ENCODE measurements at places on chromosomes 12 and 14.
A peak's percentile ranks its signal among the peaks of the same experiment; 100 is the strongest.

GRCh38 chr12:56958422-56958821, 1.0 kb upstream of the RDH16 start:
- no peak for DNase-seq

GRCh38 chr12:131218923-131219669, 265.4 kb downstream of the ADGRD1 start:
- no peak for DNase-seq

DNA sequence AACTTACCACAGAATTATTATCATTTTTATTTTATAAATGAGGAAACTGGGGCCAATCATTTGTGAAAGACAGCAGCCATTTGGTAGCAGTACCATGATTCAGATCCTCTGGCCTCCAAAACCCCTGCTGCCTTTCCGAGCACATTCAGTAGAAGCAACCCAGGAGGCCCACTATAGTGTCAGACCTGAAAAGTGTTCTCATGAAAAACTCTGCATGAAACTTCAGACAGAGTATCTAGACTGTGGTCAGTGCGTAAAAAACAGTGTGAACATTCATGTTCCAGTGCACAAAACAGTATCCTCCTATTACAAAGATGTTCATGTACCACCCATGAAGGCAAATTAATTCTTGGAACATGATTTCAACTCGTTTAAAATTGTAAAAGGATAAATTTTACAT, 112.0 kb downstream of the EPS8 start:
- no peak for DNase-seq

DNA sequence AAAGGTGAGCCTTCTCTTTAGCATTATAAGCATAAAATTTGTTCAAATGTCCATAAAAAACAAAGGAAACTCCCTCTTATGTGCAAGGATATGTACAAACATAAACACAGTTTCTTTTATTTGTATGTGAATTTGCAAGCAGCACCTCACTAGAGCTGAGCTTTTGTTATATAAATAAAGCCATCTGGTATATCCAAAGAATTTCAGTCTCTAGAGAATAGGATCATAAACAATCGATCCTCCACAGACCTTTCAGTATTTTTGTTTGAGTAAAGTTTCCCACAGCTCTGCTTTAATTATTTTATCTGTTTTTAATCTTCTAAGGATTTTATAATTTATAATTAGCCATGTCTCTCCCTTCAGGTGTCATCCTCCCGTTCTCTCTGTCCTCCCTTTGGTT, 89.2 kb downstream of the OTOGL start:
- no peak for DNase-seq

- no peak for DNase-seq
Observed at GRCh38 chr12:20696181-20696905, 1.2 kb downstream of the SLCO1C1 start.

GRCh38 chr12:56687223-56688128, 608 bp downstream of the PTGES3 start:
- DNase-seq, result peak; percentile 53

DNA sequence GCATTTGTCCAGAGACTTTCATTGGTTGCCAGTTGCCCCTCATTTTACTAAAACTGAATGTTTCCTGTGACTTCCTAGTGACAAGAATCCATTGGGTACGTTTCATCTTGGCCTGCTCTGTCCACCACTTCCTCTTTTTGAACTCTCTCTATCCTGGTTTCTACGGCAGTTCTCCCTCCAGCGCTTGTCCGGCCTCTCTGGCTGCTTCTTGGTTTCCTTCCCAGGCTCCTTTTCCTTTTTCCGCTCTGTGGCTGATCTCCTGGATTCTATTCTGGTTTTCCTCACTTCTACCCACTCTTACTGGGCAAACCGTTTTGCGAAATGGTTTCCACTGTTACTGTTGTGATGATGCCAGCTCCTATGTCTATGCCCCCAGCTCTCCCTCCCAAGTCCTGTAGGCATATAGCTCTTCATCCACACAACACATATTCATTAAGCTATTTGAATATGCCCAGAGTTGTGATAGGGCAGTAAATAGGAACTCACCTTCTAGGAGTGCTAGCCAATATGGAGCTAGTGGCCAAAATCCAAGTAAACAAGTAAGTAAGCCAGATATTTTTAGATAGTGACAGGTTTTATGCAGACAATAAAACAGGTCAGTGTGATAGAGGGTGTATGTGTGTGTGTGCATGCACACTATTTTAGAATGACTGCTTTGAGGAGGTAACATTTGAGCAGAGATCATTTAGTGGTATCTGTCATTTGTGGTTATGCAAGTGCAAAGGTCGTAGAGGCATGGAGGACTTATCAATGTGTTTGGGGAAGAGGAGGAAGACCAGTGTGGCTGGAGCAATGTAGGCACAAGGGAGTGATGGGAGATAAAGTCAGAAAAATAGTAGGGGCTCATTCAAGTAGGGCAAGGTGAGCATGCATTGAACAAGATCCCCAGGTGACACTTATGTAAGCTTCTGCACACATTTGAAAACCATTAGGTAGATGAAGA, 27.9 kb upstream of the CTDSP2 start:
- DNase-seq, result no peak

- DNase-seq, result no peak
Observed at GRCh38 chr12:22333186-22333712, 1.3 kb downstream of the ST8SIA1 start.

- peak; percentile 79 for DNase-seq
Observed at GRCh38 chr14:94313991-94314655, 9.0 kb downstream of the SERPINA6 start.

DNA sequence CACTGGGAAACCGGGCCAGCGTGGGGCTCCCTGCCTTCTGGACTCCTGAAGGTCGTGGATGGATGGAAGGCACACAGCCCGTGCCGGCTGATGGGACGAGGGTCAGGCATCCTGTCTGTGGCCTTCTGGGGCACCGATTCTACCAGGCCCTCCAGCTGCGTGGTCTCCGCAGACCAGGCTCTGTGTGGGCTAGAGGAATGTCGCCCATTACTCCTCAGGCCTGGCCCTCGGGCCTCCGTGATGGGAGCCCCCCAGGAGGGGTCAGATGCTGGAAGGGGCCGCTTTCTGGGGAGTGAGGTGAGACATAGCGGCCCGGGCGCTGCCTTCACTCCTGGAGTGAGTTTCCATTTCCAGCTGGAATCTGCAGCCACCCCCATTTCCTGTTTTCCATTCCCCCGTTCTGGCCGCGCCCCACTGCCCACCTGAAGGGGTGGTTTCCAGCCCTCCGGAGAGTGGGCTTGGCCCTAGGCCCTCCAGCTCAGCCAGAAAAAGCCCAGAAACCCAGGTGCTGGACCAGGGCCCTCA, 26.9 kb downstream of the HIP1R start:
- DNase-seq, result no peak

GRCh38 chr14:103317251-103317650, 16.8 kb upstream of the EIF5 start:
- no peak for DNase-seq

All from epithelial cell of esophagus (primary cell).